ENCODE measurements at places on chromosomes 12 and 14. TPM values are rescaled to one million over a fixed set of nuclear protein-coding genes. Genes with fewer than 3 reads are reported as not detected.

DNA sequence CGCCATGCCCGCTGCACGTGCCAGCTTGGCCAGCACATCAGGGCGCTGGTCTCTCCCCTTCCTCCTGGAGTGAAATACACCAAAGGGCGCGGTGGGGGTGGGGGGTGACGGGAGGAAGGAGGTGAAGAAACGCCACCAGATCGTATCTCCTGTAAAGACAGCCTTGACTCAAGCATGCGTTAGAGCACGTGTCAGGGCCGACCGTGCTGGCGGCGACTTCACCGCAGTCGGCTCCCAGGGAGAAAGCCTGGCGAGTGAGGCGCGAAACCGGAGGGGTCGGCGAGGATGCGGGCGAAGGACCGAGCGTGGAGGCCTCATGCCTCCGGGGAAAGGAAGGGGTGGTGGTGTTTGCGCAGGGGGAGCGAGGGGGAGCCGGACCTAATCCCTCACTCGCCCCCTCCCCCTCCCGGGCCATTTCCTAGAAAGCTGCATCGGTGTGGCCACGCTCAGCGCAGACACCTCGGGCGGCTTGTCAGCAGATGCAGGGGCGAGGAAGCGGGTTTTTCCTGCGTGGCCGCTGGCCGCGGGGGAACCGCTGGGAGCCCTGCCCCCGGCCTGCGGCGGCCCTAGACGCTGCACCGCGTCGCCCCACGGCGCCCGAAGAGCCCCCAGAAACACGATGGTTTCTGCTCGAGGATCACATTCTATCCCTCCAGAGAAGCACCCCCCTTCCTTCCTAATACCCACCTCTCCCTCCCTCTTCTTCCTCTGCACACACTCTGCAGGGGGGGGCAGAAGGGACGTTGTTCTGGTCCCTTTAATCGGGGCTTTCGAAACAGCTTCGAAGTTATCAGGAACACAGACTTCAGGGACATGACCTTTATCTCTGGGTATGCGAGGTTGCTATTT, 914 bp upstream of the CCND2 start:
- peak; percentile 63 for DNase-seq

DNA sequence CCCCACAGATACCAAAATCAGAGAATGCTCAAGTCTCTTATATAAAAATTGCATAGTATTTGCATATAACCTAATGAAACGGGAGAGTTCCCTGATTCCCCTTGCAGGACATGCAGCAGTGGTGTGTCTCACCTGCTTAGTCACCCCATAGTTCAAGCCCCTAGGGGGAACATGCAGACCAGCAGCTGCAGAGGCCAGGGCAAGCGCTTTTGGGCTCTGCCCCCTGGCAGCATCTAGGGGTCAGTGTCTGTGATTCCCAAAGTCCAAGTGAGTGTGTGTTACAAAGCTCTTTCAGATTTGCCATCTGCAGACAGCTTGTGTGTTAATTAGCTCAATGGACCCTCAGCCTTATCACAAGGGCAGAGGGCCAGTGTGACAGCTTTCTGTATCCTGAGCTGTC, 110.1 kb downstream of the DNAI7 start:
- no peak for DNase-seq

- DNase-seq = no peak
Measured at GRCh38 chr14:99936738-99937474, 128.3 kb upstream of the EVL start.

DNA sequence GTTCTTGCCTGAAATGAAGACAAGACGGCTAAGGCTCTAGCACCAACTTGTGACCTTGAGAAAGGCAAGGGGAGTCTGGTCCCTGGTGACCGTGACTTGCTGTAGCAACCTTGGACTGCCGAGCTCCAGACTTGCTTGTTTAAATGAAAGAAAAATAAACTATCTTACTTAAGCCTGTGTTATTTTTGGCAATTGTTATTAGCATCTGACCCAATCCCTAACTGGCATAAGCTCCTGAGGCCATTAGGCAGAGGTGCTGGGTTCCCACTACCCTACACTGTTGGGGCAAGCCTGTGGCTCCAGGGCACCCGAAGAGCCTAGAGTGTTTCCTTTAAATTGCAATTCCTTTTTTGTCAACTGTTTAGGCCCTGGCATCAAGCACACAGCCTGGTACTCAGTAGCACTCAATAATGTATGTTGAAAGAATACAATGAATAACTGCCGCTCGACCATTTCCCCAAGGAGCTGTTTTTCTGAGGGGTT, 106.9 kb upstream of the HIF1A start:
- DNase-seq = no peak

DNA sequence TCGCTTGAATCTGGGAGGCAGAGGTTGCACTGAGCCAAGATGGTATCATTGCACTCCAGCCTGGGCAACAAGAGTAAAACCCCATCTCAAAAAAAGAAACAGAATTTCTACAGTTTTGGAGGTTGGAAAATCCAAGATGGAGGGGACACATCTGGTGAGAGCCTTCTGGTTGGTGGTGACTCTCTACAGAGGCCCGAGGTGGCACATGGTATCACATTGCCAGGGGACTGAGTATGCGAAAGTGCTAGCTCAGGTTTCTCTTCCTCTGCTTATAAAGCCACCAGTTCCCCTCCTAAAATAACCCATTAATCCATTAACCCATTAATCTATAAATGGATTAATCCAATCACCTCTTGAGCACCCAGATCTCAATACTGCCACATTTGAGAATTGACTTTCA, 70.8 kb upstream of the DACT1 start:
- DNase-seq = no peak

The KSR2 gene
- total RNA-seq = 0.05 TPM

The GYS2 gene
- total RNA-seq = 0.62 TPM

- DNase-seq = no peak
Measured at GRCh38 chr12:126545411-126545810, 1480.2 kb downstream of the AACS start.

DNA sequence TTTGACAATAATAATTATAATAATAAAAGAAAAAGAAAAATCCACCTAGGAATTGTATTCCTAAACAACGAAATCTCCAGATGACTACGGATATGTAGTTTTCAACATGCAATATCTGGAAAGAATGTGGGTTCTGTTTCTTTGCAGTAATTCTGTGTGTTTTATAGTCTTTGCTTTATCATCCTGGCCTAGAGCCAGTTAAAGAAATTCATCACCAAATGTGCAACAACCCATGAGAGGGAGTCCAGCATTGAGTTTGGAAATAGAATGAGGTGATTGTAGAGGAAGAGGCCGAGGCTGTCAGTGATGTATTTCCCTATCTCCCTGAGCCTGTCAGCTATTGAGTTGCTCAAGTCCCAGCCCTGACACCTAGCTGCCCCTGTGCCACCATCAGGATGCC, 200.5 kb upstream of the DCN start:
- DNase-seq = no peak

DNA sequence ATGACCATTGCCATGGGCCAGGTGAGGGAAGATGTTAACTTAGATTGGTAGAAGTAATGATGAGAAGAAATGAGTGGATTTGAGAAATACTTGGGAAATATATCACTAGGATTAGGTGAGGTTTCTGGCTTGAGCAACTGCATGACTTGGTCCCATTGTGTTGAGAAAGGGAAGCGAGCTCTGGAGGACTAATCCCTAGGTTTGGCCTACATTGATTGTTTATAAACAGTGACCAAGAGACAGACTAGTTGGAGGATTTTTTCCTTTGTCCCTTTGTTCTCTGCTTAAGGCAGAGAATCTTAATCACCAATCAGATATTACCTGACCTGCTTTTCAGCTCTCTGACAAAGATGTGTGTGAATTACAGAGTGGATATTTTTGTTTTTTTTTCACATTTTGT, 100.5 kb downstream of the AEBP2 start:
- no peak for DNase-seq

- no peak for DNase-seq
Measured at GRCh38 chr12:111268738-111269572, 99.9 kb downstream of the PHETA1 start.

The WASHC3 gene
- total RNA-seq = 31.8 TPM

DNA sequence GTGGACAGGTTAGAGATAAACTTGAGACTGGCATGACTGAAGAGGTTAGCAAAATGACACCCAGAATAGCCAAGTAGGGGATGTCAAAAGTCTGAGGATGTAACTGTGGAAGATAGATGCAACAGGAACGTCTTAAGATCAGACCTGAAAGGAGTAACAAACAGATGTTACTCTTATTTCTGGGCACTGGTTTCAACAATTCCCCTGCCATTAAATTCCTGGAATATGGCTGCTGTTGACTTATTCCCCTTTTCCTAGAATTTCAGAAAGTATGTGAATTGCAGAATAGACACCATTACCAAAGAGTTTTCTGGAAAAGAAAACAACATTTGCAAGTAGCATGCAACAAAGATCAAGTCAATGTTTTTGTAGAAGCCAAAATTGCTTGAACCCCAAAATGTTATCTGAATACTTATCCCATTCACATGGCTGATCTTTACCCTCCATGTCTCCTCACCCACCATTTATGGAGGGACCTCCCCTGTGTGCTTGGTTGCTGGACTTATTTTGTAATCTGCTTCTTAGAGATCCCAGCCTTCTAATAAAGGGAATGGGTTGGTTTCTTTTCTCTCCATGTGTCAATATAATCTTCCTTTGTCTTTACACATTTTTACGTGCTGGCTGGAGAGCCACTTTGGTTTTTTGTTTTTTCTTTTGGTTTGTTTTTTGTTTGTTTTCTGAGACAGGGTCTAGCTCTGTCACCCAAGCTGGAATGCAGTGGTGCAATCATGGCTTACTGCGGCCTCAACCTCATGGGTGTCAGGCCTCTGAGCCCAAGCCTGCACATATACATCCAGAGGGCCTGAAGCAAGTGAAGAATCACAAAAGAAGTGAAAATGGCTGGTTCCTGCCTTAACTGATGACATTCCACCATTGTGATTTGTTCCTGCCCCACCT, 57.0 kb downstream of the BBS10 start:
- no peak for DNase-seq

The PPP1R1A gene
- 255 TPM for total RNA-seq
